C1 segment of cervical spinal cord (tissue), 14 donors: ENCODE measurements at places on chromosomes 11 and 22.

DNA sequence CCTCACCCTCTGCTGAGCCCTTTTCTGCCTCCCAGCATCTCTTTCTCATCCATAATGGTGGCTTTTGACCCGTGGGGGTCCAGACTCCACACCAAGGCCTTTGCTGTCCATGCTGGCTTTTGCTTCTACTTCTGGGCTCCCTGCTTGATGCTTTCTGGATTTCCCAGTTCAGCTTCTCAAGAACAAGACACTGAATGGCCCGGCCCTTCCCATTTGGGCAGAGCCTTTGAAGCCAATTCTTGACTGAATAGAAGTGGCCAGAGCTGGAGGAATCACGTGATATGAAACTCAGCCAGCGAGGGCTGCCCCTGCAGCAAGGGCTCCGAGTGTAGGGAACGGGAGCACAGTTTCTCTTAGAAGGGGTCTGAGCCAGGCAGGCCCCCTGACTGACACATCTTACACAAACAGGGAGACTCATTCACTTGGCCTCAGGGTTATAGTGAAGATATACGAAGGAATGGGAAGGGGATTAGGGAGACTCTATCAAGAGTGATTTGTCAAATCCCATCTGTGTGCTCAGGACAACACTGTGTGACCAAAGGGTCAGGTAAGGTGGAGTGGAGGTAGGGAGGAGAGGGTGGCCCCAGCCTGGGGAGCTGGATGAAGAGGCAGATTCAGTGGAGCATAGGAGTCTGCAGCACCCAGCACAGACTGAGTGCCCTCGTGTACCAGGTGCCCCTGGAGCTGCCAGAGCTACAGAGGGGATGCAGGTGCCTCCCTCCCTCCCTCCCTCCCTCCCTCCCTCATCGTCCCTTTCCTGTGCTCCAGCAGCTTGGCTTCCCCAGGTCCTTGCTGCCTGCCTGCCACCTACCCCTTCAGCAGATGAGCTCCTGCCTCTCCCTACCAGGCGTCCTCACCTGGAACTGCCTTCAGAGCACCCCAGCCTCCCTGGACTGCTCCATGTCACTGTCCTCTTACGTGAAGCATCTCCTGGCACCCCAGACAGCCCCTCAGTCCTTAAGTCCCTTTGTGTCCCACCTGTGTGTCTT, 106.0 kb downstream of the TRIM29 start:
- no peak for DNase-seq

DNA sequence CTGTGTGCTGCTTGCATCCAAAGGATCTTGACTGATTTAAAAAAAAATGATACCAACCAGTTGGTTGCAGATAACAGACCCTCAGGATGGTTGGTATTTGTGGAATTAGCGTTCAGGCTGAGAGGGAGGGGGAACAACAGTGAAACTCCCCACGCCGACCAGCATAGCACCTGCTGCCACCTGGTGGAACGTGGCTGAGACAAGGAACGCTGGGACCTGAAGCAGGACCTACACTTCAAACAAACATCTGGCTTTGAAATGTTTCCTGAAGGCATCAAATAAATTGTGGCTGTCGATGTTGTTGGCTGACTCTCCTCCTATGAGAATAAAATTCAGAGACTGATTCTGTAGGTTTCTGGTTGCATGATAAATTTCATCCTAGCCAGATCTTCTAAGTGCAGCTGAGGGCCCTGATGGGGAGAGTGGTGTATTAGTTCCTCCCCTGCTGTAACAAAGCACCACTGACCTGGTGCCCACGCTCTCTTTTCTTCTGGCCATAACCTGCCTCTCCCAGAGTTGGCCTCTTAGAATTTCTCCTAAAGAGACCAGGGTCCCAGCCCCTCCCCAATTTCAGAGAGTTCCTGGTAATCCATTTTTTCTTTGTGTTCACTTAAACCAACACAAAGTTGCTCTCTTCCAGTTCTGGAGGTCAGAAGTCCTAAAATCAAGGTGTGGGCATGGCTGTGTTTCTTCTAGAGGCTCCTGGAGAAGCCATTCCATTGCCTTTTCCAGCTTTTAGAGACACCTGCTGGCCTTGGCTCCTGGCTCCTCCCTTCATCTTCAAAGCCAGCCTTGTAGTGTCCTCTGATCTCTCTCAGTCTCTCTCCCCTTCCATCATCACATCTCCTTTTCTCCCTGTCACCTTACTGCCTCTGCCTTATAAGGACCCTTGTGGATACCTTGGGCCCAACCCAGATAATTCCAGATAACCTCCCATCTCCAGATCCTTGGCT, 17.3 kb downstream of the APOL2 start:
- DNase-seq: peak; percentile 15

- no peak for DNase-seq
Measured at GRCh38 chr11:28400331-28401100, 292.3 kb downstream of the METTL15 start.

DNA sequence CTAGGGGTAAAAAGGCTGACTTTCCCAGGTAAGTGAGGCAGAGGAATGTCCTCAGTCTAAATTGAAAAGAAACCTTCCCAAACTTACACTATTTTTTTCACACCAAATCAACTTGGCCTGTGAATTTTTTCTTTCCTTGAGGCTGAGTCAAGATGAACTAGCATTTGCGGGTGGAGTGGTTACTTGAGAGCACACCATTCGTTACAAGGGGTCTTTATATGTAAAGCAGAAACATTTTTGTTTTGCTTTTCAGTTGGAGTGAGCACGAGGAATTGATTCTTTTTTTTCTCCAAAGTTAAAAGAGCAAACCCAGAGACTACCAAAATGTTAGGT, 36.4 kb downstream of the MAML2 start:
- DNase-seq: no peak

- no peak for DNase-seq
Measured at GRCh38 chr11:68890490-68891231, 13.0 kb downstream of the MRPL21 start.

DNA sequence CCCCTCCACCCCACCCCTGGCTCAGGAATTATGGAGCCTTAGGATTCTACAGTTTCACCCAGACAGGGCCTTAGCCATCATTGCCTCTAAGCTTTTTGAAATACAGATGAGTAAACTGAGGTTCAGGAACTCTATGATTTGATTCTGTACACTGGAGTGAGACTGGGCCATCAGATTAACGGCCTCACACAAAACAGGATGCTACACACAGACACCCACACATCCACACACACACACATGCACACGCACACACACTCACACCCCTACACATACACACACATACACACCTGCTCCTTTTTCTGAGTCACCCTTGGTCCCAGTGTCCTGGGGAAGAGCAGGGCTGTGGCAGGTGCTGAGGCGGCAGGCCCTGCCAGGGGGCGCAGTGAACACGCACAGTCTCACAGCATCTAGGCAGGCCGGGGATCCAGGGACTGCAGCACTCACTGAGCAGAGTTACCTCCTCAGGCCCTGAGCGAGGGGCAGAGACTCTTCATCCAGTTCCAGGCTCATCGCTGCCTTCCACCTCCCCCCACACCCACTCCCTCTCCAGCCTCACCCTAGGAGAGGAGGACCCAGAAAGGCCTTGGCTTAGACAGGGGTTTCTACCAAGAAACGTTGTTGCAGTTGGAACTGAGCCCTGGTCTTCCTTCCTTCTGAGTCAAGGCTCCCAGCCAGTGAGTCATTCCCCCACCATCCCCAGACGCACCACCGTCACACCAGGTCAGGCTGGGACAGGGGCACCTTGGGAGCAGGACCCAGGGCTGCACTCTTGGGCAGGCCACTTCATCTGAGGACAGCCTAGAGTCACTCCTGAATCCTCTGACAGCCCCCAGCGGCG, 89.8 kb upstream of the PARVA start:
- DNase-seq: no peak

GRCh38 chr11:70503468-70504221, 105.3 kb downstream of the CTTN start:
- no peak for DNase-seq

GRCh38 chr11:27280140-27280539, 82.9 kb downstream of the CCDC34 start:
- DNase-seq: no peak

- DNase-seq: no peak
Measured at GRCh38 chr11:78567209-78567608, 7.5 kb downstream of the NARS2 start.

DNA sequence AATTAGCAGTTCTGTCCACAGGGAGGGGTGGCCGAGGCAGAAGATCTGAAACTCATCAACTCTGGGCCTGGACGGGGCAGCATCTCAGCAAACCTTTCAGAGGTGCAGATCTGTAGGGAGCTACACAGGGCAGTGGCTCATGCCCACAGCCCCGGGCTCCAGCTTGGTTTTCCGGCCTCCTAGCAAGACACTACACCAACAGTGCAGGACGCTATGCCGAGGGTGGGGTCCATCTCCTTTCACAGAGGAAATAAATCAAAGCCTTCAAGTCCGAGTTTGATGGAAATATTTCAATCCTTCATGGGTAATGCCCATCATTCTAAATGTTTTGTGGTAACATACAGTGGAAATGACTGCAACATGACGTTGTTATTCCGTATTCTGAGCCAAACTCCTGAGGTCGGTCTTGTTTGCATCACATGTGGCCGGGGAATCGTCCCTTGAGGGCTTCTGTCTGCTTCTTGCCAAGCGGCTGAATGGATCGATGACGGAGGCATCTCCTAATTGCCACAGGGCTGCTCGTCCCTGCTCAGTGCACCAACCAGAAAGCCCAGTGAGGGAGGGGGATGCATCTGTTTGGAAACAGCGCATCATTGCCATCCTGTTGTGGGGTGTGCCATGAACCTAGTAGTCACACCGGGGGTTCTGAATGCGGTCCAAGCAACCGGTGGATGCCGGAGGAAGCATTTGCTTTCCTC, 30.0 kb downstream of the LINC01488 start:
- DNase-seq: no peak

- DNase-seq: no peak
Measured at GRCh38 chr22:29679316-29679715, 40.5 kb upstream of the CABP7 start.

DNA sequence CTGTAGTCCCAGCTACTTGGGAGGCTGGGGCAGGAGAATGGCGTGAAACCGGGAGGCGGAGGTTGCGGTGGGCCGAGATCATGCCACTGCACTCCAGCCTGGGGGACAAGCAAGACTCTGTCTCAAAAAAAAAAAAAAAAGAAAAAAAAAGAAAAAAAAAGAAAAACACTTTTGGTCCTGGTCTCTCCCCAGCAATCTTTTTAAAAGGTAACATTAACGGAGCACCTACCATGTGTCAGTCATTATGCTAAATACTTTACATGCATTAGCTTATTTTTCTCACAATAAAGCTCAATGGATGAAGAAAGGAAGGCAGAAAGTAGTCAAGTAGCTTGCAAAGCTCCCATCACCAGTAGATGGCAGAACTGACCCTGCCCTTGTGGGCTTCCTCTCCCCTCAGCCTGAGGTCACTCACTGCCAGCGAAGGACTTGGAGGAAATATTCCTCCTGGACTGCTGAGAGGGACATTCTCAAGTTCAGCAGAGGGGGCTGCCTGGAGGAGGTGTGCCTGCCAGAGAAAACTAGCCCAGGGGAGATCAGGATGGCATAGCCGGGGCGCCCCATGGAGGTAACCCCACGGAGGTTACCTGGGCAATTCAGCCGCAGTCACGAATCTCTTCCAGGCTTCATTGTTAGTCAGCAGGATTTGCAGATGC, 15.5 kb downstream of the APOL3 start:
- DNase-seq: no peak

- DNase-seq: no peak
Measured at GRCh38 chr11:73291781-73292524, 16.1 kb upstream of the ARHGEF17 start.

- no peak for DNase-seq
Measured at GRCh38 chr11:111672949-111673348, 70.7 kb downstream of the SIK2 start.

DNA sequence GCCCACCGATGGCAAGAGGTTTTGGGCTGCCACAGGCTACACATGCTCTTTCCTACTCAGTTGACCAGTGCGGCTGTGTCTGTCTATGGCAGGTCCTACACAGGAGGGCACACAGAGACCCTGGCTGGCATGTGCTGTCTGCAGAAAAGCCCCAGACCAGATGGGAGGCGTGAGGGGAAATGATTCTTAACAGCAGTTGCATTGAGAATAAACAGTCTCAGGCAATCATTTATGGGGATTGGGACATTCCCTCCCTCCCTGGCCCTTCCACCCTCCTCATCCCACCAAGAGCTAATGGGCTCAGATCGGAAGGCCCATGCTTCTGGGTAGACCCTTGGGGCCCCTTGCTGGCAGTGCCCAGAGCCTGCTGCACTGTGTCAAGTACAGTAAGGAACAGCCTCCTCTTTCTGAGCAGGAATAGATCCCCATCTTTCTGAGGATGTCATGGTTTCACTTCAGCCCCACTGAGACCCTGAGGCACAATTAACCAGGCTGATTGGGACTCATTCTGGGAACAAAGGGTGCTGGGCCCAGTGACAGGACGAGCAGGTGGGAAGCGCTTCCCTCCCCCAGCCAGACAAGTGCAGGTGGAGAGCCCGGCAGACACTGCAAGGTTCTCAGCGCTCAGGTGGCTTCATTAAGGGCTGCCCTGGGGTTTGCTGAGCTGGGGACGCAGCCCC, 28.3 kb downstream of the TSPAN18 start:
- DNase-seq: no peak

DNA sequence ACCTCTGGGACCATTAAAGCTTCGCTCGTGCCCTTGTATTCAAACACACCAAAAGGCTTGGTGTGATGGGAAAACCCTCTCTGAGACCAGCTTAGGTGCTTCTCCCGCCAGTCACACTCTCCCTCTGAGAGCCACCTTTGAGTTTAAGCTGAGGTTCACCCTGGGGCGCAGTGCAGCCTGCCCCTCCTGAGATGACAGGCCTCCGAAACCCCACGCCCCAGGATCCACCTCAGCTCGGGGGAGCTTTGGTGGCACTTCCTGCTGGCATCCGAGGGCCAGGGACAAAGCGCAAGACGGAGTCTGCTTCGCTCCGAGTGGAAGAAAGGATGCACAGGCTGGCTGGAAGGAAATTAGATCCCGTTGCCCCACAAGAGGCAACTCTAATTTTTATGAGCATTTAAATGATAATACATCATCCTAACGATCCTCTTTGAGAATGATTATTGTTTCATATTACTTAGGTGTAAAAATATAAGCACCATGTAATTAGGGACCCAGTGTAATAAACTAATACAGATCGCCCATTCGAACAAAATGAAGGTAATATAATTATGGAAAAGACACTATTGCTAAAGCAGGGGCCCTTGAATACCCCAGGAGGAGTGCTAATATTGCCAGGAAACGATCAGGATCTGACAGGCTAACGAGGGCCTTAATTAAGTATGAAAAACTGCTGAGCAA, 134.7 kb downstream of the CEP164 start:
- DNase-seq: no peak

- no peak for DNase-seq
Measured at GRCh38 chr11:1765871-1766718, 2.4 kb upstream of the CTSD start.
